NCI-H774 (cell line): ENCODE measurements at places on chromosomes 16 and 17.
A peak's percentile ranks its signal among the peaks of the same experiment; 100 is the strongest.

DNA sequence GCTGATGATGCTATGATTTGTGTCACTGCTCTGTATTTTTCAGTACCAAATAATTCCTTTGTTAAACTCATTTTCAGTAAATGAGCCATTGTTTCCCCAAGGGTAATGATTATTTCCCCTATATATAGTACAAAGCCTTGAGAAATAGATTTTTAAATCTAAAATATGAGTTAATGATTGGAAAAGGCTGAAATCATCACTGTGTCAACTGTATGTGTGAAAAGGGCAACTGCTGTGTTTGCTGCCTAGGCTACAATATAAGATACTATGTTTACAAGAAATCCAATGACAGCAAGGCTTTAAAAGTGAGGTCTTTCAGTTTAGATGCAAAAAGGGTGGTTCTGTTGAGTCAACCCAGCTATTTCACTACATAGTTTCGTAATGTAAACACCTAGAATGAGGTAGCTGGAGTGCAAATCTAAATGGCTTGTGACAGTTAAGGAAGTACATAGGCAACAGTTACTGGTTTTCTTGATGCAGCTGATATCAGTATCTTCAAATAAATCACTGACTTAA lies 15.3 kb downstream of the NLK start:
- DNase-seq: no peak

DNA sequence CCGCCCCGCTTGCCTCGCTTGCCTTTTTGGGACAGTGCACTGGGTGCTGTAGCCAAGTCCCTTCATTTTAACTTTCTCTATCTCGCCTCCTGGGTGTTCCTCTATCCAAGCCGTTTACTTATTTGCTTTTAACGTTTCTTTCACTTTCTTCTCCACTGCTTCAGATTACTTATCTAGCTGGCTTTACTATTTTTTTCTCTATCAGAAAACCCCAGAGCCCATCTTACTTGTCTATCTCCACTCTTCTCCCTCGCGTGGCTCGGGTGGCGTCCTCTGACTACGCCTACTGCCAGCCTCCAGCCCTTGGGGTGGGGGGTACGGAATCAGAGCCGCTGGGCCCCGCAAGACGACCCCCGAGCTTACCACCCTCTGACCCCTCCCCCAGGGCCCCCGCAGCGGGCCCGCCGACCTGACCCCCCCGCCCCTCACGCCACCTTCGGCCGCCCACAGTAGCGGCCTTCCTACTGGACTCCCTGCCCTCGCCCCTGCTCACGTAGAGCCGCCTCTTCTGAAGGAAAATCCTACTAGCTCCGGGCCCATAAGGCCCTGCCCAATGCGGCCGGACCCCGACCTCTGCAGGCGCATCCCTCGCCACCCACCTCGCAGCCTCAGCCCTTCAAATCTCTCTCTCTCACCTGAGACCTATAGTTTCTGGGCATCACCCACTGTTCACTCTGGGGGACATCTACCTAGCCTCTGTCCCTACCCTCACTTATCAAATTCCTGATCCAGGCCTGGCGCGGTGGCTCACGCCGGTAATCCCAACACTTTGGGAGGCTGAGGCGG lies 1.0 kb upstream of the SLC12A4 start:
- DNase-seq: no peak

- no peak for DNase-seq
Observed at GRCh38 chr17:40433551-40434415, 9.5 kb upstream of the IGFBP4 start.

- peak; percentile 39 for DNase-seq
Observed at GRCh38 chr16:11611871-11612664, 25.3 kb upstream of the LITAF start.

- DNase-seq: no peak
Observed at GRCh38 chr17:38947189-38947588, 20.0 kb downstream of the FBXO47 start.

- DNase-seq: no peak
Observed at GRCh38 chr17:78425429-78425828, 47.0 kb downstream of the PGS1 start.

DNA sequence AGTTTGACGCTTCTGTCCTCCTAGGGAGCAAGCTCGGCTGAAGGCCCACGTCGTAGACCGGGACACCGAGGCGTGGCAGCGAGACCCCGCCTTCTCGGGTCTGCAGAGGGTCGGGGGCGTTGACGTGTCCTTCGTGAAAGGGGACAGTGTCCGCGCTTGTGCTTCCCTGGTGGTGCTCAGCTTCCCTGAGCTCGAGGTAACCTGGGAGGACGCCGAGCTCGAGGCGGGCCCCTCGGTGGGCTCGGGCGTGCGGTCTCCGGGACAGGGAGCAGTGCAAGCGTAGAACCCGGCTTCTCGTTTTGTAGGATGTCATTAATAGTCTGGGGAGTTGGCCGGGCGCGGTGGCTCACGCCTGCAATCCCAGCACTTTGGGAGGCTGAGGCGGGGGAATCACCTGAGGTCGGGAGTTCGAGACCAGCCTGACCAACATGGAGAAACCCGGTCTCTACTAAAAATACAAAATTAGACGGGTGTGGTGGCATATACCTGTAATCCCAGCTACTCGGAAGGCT lies 715 bp downstream of the ENDOV start:
- no peak for DNase-seq
